ENCODE measurements at places on chromosomes 2 and 18.

GRCh38 chr2:43175020-43175441, 51.4 kb downstream of the ZFP36L2 start:
- no peak for DNase-seq

DNA sequence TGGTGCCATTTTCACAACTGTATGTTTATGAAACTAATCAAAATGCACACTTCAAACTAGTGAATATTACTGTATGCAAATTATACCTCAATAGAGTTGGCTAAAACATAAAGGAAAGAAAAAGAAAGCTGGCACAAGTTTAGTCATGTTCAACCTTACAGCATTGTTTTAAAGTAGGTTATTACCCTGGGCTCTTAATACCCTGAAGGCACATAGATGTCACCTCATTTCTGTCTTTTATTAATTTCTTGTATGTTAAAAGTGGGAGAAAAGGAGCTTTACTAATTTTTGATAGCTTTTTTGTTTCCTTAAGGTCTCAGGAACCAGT, 32.7 kb downstream of the TMEM131 start:
- no peak for DNase-seq

GRCh38 chr2:12507295-12507694, 209.4 kb upstream of the TRIB2 start:
- no peak for DNase-seq

DNA sequence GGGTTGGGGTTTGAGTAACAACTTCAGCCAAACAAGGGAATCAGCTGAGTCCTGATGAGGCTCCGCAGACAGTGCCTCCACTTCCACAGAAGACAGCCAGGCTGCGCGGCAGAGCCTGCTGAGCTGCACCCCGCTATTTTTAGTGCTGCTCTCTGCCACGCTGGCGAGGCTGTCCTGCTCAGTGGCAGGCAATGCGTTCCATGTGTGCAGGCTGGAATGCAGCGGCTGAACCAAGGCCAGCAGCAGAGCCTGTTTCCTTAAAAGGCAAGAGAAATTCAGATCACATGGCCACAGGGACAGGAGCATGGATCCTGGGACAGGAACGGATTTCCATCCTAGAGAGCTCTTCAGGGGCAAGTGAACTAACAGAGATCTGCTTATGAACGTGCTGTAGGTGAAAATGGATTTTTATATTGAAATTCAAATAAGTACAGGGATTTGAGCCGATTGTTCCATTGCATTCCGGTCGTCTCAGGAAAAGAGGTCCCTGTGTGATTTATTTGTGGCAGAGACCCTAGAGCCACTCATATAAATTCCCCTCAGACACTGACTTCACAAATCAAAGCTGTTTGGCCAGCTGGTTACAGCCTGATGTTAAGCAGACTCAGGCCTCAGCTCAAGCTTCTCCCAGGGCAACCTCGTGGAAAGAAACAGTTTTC, 98.7 kb downstream of the COL6A3 start:
- DNase-seq, result no peak

DNA sequence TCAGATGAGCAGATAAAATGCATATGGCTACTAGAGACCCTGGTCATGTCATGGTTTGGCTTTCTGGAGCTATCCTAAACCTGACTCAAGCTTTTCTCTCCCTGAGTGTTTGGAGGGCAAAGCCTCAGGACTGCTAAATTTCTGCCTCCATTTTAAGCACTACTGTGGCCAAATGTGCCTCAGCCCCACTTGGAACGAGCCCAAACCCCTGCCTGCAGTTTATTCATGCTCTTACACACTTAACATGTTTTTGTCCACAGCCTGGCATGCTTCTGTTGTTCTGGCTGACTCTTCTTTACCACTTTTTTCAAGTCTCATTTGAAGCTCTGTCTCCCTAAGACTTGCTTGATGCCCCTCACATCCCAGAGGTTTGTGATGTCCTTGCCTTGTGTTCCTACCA, 24.7 kb downstream of the MGAT5 start:
- no peak for DNase-seq

DNA sequence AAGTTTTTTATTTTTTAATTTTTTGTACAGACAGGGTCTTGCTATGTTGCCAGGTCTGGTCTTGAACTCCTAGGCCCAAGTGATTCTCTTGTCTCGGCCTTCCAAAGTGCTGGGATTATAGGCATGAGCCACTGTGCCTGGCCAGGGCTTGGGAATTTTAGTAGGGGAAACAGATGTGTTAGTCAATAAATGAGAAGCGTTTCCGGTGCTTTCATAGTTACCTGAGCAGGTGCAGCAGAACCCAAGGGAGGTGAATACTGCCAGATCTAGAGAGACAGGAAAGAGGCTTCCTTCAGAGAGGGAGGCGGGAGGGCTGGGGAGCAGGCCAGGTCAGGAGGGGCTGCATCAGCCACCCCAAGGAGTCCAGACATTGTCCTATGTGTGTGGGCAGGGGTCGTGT, 30.5 kb upstream of the IMPA2 start:
- no peak for DNase-seq

- no peak for DNase-seq
These were observed 344.9 kb downstream of the DCDC2C start for GRCh38 chr2:4047961-4048891.

DNA sequence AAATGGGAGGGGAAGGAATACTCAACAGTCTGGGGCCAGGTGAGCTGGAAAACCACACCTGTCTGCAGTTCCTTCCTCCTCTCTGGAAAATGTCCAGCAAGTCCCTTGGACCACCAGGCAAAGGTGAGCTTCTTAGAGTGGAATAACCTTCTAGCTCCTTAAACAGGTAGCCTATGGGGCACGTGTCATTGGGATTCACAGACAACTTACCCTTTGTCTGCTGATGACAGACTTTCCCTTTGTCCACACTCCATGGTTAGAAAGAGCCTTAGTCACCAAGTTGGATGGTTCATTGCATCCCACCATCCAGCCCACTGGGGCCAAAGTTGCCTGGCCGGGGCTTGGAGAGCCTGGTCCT, 98.0 kb upstream of the ITGA6 start:
- no peak for DNase-seq

DNA sequence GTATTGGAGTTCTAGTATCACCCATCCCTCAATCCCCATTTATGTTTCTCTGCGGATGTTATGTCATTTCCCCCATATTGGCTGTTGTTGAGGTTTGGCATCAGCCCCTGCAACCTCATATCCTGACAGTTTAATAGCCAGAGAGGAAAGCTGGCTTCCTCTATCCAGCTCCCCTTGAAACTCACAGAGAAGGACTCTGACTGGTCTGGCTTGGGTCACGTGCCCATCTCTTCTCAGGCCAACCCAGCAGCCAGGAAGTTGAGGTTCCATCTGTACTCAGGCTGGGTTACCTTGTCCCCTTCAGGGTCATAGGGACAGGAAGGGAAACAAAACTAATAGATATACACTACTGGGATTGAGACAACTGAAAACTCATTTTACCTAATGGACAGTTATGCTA, 148.0 kb upstream of the SLC14A2 start:
- DNase-seq, result no peak

DNA sequence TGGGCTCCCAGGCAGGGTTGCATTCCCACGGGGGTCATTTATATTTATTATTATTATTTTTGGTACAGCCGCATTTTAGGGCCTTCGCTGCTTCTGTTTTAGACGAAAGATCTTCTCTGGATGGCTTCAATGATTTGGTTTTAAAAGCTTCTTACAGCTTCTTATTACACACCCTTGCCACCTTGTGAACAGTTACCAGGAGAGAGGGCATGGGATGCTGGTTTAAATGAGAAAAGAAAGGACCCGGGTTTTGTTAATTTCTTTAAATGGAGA, 1.7 kb downstream of the SH3RF3 start:
- no peak for DNase-seq
